ENCODE measurements at places on chromosomes 1 and 21.

DNA sequence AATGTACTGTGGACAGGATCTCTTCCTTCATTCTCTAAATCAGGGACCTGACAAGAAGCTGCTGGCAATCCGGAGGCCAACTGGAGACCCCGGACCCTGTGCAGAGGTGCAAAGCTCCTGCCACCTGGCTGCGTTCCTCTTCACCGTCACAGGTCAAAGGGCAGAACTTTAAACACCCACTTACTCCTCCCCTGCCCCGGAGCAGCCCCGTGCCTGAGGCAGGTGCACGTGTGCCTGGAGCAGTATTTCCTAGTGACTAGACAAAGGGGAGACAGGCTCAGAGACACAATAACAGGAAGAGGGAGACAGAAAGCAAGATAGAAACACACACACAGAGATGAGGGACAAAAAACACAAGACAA lies 6.6 kb upstream of the PIGC start:
- peak; percentile 63 for DNase-seq

DNA sequence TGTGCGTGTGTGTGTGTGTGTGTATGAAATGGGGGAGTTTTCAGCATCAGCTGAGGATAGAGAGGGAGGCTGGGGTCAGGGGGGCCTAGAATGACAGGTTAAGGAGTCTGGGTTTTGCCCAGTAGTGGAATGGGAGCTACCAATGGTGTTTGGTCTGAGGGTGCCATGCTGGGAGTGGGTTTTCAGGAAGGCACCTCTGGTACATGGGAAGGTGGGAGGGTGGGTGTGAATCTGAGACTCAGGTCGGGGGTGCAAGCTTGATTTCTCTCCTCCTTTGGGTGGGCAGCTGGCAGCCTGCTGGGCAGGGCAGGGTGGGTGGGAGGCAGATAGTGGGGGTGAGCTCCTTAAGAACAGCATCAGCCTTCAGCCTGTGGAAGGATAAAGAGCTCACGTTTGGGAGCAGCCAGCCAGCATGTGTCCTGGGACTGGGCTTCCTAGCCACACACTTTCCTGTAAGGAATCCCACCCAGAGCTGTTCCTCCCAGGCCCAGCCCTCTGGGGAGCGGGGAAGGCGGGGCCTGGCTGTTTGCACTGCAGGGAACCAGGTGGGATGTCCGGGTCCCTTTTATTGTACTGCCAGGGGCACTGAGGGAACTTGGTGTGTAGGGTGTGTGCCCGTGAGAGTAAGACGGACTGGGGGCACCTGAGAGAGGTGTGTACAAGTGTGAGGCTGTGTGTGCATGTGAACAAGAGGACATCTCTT lies 152.8 kb downstream of the FOXD2 start:
- no peak for DNase-seq

- no peak for DNase-seq
Measured at GRCh38 chr1:194215448-194215847, 1029.0 kb upstream of the B3GALT2 start.

- peak; percentile 21 for DNase-seq
Measured at GRCh38 chr21:34748862-34749261, 80.1 kb downstream of the CLIC6 start.

- no peak for DNase-seq
Measured at GRCh38 chr21:45887120-45887611, 94.4 kb upstream of the COL6A1 start.

- DNase-seq, result no peak
Measured at GRCh38 chr1:242567596-242567995, 43.1 kb upstream of the PLD5 start.

DNA sequence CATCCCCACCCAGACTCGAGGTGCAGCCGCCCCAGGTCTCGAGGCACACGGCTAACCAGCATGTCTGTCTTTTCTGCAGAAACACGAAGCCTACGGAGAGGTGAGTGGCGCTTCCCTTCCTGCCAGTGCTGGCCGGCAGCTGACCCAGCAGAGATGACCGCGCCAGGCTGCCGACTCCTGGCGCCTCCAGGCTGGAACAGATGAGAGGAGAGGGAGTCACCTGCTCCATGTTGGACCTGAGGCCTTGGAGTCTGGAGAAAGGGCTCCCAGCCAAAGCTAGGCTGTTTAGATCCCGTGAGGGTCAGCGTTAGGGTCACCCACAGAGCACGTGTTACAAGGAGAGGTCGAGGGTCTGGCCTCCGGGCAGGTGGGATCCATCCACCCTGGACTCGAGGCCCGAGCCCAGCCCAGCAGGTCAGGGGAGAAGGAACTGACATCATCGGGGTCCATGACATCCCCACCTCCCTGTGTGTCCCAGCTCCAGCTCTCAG lies 14.9 kb downstream of the COL6A2 start:
- no peak for DNase-seq

DNA sequence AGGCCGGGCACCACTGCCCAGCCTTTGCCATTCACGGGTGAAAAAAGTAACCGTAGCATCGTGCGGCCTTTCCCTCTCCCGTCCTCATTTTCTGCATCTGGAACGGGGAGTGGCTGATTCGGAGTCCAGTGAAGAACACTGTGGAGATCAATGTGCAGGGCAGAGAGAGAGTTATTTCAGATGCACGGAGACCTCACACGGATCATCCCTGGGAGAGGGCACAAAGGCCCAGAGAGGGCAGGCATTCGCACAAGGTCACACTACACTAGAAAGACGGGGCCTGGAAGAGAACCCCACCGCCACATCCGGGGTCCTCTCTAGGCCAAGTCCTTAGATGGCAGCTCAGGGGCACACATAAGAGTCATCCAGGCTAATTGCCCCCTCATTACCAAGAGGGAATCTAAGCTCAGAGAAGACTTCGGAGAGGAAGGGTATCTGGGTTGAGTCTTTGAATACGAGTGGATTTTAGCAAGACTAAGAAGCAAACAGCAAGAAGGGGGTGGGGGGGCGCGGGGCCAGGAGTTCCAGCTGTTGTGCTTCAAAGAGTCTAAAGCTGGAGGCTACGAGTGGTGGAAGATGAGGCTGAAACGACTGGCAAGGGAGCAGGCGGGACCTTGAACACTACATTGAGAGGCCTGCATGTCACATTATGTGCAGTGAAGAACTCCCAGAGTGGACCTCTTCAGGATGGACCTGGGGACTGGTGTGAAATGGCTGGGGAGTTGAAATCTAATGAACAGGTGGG lies 857 bp downstream of the GPX7 start:
- DNase-seq, result no peak

GRCh38 chr1:25869909-25870606 lies 5.5 kb downstream of the PAQR7 start:
- no peak for DNase-seq

- no peak for DNase-seq
Measured at GRCh38 chr1:3857791-3858129, 484 bp downstream of the DFFB start.

DNA sequence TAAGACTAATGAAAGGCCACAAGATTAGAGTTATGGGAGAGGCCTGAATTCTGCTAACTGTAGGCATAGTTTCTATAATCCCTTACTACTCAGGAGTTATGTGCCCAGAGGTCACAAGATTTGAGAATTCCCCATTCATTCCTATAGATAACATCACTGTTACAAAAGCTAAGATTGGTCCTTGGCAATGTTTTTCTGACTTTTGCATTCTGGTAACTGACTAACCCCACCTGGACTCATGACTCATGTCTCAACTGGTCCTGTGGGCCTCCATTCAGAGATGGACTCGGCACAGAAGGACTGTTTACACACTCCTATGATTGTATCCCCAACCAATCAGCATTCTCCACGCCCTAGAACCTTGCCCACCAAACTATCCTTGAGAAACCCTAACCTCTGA lies 249.0 kb upstream of the ZP4 start:
- DNase-seq, result no peak

- no peak for DNase-seq
Measured at GRCh38 chr1:168509875-168510791, 33.7 kb downstream of the XCL2 start.

GRCh38 chr1:235018161-235018560 lies 110.5 kb downstream of the TOMM20 start:
- no peak for DNase-seq

GRCh38 chr1:18530587-18531502 lies 50.1 kb downstream of the KLHDC7A start:
- peak; percentile 55 for DNase-seq

GRCh38 chr1:153816283-153816889 lies 41.2 kb downstream of the SLC27A3 start:
- DNase-seq, result no peak

GRCh38 chr1:229514578-229515275 lies 6.6 kb upstream of the NUP133 start:
- peak; percentile 66 for DNase-seq

GRCh38 chr1:109901141-109901523 lies 9.5 kb upstream of the CSF1 start:
- DNase-seq, result no peak

- no peak for DNase-seq
Measured at GRCh38 chr1:220219865-220220698, 52.2 kb downstream of the RAB3GAP2 start.

GRCh38 chr21:40134731-40135492 lies 267.7 kb downstream of the PCP4 start:
- DNase-seq, result no peak

DNA sequence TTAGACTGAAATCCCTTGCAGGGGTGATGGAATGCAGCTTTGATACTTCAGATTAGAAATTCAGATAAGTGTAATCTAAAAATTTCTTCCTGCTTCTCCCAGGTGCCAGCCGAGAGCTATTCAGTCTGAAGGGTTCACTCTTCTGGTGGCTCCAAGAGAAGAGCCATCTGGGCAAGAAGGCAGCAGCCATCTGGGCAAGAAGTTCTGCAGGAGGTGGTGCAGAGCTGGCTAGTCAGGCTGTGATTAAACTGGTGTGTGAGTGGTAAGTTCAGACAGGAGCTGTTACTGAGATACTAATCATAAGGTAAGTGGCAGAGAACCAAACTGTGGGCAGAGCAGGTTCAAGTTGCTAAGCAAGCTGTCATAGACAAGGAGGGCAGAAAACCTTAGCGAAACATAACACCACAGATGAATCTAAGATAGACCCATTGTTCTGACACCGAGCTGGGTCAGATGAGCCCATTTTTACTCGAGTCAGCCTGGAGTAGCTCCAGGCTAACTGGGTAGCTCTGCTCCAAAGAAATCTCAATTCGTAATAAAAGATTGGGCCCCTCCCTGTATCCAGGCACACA lies 14.4 kb upstream of the TP53BP2 start:
- no peak for DNase-seq

- DNase-seq, result no peak
Measured at GRCh38 chr1:32048440-32048839, 24.3 kb upstream of the TMEM39B start.

DNA sequence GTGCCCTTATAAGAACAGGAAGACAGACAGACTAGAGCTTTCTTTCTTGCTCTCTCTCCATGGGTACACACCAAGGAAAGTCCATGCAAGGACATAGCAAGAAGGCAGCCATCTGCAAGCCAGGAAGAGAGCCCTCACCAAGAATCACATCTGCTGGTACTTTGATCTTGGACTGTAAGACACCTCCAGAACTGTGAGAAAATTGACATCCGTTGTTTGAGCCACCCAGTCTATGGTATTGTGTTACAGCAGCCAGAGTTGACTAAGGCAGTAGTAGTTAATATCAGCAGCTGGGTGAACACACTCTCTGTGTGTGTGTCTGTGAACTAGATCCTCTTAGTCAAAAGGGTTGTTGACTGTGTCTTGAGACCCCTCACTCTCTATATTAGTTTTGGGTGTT lies 53.8 kb upstream of the PPP2R5A start:
- DNase-seq, result no peak

GRCh38 chr21:32537569-32537881 lies 47.8 kb downstream of the TCP10L start:
- DNase-seq, result no peak

DNA sequence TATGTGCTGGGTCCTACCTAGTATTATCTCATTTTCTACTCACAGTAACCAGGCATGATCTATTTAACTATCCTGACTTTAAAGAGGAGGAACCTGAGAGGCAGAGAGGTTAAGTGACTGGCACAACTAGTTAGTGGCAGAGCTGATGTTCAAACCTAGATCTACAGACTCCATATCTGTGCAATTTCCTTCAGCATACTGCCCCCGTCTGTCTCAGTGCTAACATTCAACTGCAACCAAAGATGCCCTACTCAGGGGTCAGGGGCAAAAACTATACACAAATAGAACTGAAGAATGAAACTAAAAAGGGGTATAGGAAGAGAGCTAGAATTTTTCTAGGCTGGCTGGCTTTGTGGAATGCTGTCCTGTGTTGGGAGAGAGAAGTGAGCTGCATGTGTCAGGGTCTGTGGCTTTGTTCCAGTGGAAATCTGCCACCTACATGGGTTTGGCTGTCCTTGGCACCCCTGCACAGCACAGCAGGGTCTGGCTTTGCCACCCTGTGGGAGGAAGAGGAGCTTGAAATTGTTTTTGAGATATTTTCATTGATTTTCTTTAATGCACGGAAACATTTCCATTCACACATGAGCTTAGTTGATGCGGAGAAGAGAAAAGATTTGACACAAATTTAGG lies 368.5 kb downstream of the RPS6KC1 start:
- DNase-seq, result no peak

GRCh38 chr1:167955915-167956314 lies 19.0 kb upstream of the MPC2 start:
- no peak for DNase-seq

DNA sequence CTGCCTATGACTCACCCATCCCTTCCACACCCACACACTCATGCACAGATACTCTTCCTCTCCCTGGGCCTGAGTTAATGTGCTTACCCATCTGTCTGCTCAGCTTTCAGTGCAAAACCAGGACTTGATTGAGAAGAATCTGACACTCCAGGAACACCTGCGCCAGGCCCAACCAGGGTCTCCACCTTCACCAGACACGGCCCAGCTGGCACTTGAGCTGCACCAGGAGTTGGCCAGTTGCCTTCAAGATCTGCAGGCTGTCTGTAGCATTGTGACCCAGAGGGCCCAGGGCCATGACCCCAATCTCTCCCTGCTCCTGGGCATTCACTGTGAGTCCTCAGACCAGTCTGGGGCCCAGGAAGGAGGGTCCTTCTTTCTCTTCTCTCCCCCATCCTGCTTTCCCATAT lies 3.5 kb upstream of the SH3BGRL3 start:
- no peak for DNase-seq

GRCh38 chr1:150765296-150765976 lies at the start of gene CTSS:
Gene CTSS, minus strand, starts transcription at chr1:150765778. Its CDS starts 1,015 bp downstream, at chr1:150764763.
- peak; percentile 5 for DNase-seq

DNA sequence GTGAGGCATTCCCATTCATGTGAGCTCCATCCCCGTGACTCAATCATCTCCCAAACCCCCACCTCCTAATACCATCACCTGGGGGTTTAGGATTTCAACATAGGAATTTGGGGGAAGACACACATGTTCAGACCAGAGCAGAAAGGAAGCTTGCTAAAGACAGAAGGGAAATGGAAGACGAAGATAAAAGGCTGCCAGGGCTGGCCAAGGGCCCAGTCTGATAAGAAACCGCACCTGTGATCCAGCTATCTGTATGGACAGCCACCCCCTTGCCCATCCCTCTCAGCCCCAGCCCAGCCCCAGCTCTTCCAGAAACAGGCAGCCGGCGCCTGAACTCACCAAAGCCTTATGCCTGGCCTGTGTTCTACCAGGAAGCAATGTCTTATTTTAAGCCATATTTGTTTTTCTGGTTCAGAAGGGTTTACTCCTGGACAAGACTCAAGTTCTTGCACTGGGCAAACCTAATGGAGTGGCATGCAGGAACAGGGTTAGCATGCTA lies 198.4 kb upstream of the VAMP3 start:
- no peak for DNase-seq
